A172 (cell line): ENCODE measurements at places on chromosomes 3 and 15. TPM values are rescaled to one million over a fixed set of nuclear protein-coding genes. Genes with fewer than 3 reads are reported as not detected.

Gene CFAP100
- total RNA-seq, result not detected in 2 replicates

DNA sequence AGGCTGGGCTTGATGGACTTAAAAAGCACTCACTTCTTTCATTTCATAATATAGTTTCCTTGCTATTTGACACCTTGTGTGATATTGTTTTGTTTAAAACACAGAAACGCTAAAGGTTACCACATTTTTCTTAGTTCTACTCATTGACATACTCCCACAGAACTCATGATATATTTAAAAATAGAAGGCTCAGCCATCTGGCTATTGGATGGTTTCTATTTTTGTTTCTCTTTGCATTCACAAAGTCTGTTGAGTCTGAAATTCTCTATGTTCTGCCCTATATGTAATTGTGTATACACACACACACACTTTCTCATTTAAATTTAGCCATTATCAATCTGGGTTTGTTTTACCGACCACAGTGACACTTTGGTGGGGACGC lies 128.2 kb downstream of the SOX2 start:
- DNase-seq, result no peak

Gene FGF7
- total RNA-seq, result not detected in 2 replicates

Gene KLHDC8B
- total RNA-seq, result 9.0 and 16.0 TPM in 2 replicates

Gene PRR20G
- not detected in 2 replicates for total RNA-seq

GRCh38 chr3:30300809-30301208 lies 305.6 kb upstream of the TGFBR2 start:
- DNase-seq, result no peak

Gene MOBP
- not detected in 2 replicates for total RNA-seq

- no peak for DNase-seq
These were observed 9.1 kb upstream of the TMEM87A start for GRCh38 chr15:42282344-42282743.

DNA sequence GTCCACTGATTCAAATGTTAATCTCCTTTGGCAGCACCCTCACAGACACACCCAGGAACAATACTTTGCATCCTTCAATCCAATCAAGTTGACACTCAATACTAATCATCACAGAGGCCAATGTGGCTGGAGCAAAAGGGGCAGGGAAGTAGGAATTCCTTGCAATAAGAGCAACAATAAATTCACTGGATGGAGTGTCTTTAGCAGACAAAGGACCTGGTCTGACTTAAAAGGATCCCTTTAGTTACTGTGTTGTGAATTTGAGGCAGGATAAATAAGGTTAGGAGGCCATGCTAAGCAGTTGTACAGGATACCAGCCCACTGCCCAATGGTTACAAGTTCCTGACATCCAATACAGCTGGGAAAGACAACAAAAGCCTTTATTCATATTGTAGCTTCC lies 12.3 kb upstream of the GFM1 start:
- no peak for DNase-seq

GRCh38 chr3:115685097-115685496 lies 61.8 kb downstream of the GAP43 start:
- DNase-seq, result no peak

GRCh38 chr3:85567071-85567676 lies 608.4 kb downstream of the CADM2 start:
- DNase-seq, result peak; percentile 48

DNA sequence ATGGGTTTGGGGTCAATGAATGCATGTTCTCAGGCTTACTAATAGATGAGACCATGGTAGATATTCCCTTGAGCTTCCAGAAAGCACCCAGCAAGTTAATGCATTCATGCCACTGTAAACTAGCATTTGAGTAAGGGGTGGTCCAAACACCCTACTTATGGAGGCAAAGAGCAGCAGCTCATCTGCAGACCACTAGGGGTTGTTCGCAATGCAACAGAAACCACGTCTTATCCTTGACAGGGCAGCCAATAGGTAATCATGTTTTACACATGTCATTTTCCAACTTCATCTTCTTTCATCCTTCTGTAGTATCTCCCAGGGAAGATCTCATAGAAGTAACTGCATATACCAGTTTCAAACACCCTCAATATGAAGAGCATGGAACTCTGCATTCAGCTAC lies 330.2 kb downstream of the RORA start:
- DNase-seq, result no peak

- no peak for DNase-seq
These were observed 96.0 kb downstream of the ATP1B3 start for GRCh38 chr3:141972399-141972798.

Gene TEX55
- total RNA-seq, result not detected in 2 replicates

- no peak for DNase-seq
These were observed 89.5 kb downstream of the CHRNA7 start for GRCh38 chr15:32119694-32120330.

Gene DGKG
- 10.1 and 12.0 TPM in 2 replicates for total RNA-seq

Gene MESD
- 19.5 and 20.2 TPM in 2 replicates for total RNA-seq

GRCh38 chr3:49805897-49806701 lies 3.0 kb downstream of the INKA1 start:
- DNase-seq, result no peak

GRCh38 chr15:94234300-94234699 lies 2.9 kb downstream of the MCTP2 start:
- no peak for DNase-seq

DNA sequence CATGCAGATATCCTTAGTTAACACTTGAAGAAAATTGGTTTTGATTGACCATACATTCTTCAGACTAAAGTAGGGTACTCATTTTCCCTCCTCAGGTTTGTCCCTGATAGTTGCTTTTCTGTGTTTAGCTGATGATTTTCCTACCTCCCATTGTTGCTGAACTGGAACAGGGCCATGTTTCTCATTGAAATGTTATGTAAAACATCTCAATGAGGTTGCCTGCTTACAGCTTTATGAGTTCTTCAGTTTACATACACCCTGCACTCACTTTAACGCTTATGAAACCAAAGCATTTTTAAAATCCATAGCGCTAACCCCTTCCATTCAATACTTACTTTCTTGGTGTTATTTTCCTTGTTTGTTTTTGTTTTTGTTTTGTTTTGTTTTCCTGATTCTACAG lies 61.9 kb downstream of the HMG20A start:
- DNase-seq, result peak; percentile 72

Gene KIF23
- 103 and 135 TPM in 2 replicates for total RNA-seq

- no peak for DNase-seq
These were observed 15.1 kb upstream of the TMEM158 start for GRCh38 chr3:45241206-45241605.
